ENCODE measurements at places on chromosomes 13 and 19. TPM values are rescaled to one million over a fixed set of nuclear protein-coding genes. Genes with fewer than 3 reads are reported as not detected.

Gene BEST2
- total RNA-seq: not detected

Gene SLITRK5
- 0.11 TPM for total RNA-seq

Gene SULT2B1
- 0.76 TPM for total RNA-seq

Gene ZNF155
- 6.9 TPM for total RNA-seq

Gene CBY2
- not detected for total RNA-seq

Data from right cardiac atrium (tissue), 5 donors.